ENCODE measurements at places on chromosomes 2 and 18.

DNA sequence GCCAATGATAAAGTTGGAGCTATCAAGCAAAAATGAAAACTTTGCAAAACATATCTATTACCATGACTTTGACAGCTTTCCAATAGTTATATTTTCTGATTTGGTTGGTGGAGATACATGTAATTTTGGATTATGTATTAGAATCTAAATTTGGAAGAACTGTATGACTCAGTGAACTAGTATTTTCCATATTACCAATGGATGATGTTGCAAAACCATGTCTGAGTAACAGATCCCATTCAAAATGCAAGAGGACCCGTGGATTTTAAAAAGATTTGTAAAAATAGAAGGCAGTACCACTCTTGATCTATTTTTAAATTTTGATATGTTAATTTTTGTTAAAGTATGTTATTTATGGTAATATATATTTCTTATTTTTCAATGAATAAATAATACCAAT lies 83.0 kb downstream of the TAF4B start:
- DNase-seq: no peak

DNA sequence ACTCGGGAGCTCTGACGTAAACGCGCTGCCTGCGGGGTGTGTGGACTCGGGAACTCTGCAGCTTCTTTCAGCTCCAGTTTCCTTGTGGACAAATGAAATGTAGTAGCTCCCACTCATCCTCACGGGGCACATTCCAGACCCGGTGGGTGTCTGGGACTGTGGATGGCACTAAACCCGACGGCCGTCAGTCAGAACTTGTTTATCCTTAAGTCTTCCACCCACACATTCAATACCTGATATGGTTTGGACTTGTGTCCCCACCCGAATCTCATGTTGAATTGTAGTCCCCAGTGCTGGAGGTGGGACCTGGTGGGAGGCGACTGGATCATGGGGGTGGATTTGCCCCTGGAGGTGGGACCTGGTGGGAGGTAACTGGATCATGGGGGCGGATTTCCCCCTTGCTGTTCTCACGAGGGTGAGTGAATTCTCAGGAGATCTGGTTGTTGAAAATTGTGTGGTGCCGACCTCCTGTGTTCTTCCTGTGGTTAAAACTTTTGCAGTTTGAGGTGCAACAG lies 81.2 kb upstream of the SNTG2 start:
- DNase-seq: no peak

DNA sequence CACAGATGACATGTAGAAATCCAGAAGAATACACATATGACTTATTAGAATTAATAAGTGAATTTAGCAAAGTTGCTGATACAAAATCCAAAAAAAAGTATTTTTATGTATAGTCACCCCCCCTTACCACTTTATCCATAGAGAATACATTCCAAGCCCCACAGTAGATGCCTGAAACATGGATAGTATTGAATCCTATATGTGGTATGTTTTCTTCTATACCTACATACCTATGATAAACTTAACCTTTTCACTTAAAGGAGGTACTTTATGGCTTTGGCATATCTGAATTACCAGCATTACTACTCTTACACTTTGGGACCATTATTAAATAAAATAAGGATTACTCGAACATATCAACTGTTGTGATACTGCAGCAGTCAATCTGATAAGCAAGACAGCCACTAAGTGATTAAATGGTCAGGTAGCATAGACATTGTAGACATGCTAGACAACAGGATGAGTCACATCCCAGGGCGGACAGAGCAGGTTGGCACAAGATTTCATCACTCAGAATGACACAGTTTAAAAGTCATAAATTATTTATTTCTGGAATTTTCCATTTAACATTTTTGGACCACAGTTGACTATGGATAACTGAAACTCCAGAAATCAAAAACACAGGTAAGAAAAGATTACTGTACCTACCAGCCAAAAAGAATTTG lies 208.2 kb upstream of the CHAC2 start:
- DNase-seq: no peak

GRCh38 chr2:26668041-26668440 lies 24.5 kb upstream of the KCNK3 start:
- no peak for DNase-seq

DNA sequence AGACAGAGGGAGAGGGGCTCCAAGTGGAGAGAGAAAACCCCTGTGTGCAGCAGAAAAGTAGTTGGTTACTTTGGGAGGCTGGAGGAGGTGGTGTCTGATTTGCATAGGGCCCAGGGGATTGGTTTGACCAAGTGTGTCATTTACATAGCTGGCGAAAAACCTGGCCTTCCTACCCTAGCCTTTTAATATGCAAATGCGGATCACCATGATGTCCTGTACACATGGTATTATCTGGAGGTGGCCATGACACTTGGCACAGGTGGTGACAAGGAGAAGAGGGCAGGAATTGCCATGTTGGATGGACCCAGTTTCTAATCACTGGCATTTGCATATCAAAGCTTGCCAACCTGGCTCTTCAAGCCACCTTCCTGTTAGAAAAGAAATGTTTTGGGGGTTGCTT lies 120.8 kb upstream of the CHAC2 start:
- DNase-seq: no peak

GRCh38 chr2:96554293-96555145 lies 18.0 kb downstream of the ARID5A start:
- peak; percentile 50 for DNase-seq

All from hematopoietic multipotent progenitor cell treated with erythropoietin and hydrocortisone succinate and interleukin-3 and kit ligand, for 8 days (in vitro differentiated cells).